T-helper 2 cell (primary cell): ENCODE measurements at places on chromosomes 12 and 14.

- no peak for DNase-seq
These were observed 21.8 kb downstream of the CHST11 start for GRCh38 chr12:104478396-104479122.

DNA sequence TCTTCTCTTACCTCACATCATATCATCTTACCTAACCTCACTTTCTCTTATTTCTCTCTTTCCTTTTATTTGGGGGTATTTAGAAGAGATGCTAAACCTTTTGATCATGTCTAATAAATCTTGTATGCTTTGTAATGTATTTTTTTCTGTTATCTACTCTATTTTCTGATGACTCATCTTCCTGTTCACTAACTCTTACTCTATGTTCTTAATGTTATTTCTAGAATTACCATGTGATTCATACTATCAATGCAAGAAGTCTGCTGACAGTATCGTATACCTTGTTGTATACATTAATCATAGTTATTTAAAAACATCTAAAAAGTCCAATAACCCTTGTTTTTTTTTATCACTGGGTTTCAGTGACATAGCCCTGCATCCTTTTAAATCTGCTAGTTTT, 62.3 kb downstream of the MGAT4C start:
- no peak for DNase-seq

DNA sequence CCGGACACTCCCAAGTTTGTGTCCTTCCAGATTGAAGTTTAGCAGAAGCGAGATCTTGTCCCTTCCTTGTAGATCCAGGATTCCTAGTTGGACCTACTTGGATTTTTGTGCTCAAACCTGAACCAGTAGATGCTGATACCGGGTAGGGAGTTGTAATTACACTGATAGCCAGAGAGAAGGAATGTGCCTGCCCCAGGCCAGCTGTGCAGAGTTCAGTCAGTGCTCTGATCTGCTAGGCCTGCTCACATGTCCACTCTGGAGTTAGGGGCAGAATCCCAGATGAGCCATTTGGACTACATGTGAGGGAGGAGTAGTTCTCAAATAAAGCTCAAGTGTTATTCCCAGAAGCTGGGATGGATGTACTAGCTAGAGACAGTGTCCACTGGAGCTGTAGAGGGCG, 65.7 kb downstream of the PRKCH start:
- no peak for DNase-seq

DNA sequence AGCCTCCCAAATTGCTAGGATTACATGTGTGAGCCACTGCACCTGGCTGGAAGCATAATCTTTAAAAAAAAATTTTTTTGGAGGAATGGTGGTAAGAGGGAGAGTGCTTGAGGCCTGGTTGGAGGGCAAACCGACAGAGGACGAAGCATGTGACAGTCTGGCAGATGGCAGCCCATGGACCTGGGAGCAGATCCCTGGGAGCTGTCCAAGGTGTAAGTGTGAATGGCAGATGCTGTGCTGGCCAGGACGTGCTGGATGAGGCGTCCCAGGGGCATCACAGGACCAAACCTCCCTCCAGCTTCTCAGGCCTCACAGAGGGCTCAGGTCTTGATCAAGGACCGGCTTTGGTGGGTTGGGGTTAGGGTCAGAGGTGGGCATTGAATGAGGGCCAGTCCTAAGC, 128.4 kb upstream of the NCOR2 start:
- no peak for DNase-seq

DNA sequence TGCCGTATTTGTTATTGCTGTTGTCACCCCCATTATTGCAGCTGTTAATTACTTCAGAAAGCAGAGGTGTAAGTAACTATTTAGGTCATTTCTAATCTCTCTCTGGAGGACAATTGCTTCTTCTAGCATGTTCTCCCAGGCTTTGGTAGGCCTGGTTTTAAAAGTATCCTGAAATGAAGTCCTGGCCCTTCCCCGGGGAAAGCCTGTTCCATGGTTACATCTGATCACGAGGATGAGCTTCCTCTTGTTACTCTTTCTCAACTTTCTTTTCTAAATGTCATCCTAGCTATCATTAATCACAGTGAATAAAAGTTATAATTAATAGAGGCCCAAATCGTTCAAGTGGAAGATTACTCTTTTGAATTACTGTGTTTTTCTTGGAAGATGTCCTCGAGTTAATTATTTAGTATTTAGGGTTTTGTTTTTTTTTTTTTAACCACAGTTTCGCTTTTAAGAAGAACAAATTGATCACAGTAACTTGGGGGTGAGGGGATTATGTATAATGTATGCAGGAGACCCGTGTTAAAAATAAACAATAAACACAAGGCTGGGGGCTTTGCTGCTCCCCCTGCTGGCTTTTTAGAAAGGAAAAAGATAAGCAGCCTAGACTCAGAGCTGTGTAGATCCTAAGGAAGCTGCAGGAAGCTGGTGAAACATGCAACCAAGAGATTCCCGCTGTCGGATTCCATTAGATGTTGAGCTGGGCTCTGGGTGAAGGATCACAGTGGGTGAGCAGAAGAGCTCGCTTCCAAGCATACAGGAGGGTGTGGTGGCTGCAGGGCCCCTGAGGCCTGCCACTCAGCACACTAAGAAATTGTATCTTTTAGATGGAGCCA, 420.1 kb downstream of the FUT8 start:
- DNase-seq: no peak

GRCh38 chr14:102571043-102571442, 21.4 kb upstream of the RCOR1 start:
- DNase-seq: no peak

DNA sequence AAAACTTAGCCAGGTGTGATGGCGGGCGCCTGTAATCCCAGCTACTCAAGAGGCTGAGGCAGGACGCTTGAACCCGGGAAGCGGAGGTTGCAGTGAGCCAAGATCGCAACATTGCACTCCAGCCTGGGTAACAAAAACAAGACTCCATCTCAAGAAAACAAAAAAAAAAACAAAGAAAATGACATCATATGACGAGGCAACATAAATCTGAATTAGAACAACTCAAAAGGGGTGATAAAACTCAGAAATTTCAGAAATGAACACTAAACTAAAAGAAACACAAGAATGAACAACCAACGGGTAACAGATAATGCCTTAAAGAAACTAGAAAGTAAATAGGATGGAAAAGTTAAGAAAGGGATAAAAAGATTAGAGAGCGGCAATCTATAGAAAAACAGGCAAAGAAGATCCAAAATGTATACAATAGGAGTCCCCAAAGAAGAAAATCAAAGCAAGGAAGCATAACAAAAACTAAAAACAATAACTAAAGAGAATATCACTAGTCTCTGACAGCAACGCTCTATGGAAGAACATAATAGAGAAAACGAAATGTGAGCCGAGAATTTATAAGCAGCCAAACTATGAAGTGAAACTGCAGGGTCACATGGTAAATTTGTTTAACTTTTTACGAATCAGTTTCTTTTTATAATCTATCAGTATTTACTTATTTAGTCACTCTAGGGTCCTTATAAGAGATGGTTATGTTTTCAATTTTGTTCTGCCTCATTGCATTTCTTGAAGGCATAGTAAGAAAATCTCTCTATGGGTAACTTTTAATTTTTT, 45.7 kb downstream of the SPPL3 start:
- DNase-seq: no peak

GRCh38 chr14:30389134-30389876, 169.7 kb upstream of the G2E3 start:
- DNase-seq: no peak

- DNase-seq: no peak
These were observed 245.7 kb downstream of the CEP128 start for GRCh38 chr14:80695869-80696268.

GRCh38 chr14:99065551-99065950, 206.4 kb downstream of the BCL11B start:
- no peak for DNase-seq
